ENCODE measurements at places on chromosomes 2 and 18.

- ATAC-seq = peak; percentile 4
Measured at GRCh38 chr18:79399275-79400081, 3.7 kb downstream of the NFATC1 start.

- peak; percentile 38 for ATAC-seq
Measured at GRCh38 chr2:65057391-65058052, 1.3 kb downstream of the CEP68 start.

DNA sequence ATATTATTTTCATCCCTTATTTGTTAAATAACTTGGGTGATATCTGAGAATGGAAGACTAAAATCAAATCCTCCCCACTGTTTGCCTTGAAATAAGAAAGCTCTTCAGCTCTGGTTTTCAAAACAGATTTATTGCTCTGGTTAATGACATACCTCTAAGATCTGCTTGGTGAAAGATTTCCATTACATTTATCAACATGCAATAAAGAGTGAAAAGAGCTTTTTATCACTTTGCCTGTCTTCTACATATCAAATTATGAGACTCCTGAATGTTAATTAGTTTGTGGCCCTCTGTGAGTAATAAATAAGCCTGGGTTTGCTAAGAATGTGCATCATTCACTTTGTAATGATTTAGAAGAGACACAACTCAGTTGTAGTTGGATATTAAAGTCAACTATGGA, 115.7 kb downstream of the PRKRA start:
- no peak for ATAC-seq

DNA sequence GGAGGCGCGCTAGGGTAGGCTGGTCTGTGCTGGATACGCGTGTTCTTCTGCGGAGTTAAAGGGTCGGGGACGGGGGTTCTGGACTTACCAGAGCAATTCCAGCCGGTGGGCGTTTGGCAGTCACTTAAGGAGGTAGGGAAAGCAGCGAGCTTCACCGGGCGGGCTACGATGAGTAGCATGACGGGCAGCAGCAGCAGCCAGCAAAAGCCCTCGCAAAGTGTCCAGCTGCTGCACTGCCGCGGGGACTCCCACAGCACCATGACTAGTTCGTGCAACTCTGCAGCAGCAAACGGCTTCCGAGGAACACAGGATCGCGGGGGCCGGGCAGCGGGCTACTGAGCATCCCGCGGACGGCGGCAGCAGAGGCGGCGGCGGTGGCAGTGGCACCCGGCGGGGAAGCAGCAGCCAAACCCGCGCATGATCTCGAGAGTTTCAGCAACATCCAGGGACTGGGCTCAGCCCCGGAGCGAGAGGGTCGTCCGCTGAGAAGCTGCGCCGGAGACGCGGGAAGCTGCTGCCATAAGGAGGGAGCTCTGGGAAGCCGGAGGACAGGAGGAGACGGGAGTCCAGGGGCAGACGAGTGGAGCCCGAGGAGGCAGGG, 368 bp downstream of the TMEFF2 start:
- peak; percentile 26 for ATAC-seq

DNA sequence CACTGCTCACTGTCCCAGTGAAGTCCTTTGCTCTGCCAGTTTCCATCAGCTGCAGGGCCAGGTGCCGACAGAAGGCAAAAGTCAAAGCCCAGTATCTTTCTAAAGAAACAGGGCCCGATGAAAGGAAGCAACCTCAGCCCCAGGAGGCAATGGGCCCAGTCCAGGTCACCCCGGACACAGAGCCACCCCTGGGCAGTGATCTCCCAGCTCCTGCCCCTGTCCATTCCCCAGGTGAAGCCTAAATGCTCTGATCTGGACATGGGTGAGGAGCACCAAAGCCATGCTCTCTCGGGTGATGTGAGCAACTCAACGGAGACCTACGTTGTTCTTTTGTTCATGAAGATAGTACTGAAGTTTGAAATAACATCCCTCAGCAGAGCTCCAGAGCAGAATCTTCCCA, 61.6 kb downstream of the HDAC4 start:
- no peak for ATAC-seq

DNA sequence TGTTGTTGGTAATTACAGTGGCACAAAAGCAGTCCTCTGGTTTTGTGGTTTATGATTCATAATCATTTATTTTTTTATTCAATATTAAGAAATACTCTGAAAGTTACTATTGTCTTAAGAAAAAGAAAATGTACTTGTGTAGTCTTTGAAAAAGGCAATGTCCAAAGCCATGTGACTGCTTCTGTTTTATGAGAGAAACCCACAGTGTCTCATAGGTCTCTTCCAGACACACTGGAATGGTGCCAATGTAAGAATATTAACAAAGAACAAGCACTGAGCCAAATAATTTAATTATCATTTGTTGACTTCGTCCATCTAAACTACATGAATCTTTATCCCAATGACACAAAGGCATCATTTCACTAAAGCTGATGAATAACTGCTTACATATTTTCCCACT, 62.5 kb downstream of the RPRM start:
- ATAC-seq = no peak

DNA sequence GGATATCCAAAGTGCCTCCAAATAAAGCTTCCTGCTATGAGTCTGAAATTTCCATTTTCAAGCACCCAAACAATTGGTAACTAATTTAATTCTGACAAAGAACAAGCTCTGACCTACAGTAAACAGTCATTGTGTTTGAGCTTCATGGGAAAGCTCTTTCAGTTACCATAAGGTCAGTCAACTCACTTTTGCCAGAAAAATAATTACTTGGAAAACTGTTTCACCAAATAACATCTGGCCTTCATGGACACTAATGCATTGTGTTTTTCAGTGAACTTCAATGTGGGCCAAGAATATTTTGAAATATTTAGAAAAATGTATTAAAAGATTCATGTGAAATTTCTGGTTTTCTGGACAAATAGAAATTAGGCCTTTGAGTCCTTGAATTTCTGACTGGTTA, 369.9 kb downstream of the GALR1 start:
- no peak for ATAC-seq

DNA sequence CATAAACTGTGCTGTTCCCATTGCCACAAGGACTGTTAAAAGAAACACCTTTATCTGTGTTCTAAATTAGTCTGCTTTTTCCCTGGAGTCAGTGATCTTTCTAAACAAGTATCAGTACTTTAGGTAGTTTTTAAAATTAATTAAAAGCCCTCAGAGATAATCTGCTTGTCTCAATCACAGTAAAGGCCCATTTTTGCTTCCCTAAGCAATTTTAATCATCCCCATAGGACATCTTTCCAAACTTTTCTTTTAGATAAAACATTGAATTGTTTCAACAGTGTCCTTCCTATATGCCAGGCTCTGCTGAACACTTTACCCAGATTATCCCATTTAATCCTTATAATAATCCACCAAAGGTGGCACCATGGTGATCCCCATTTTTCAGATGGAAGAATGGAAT, 3.9 kb downstream of the ERICH2 start:
- no peak for ATAC-seq

GRCh38 chr18:11953113-11953512, 28.2 kb upstream of the IMPA2 start:
- peak; percentile 14 for ATAC-seq

DNA sequence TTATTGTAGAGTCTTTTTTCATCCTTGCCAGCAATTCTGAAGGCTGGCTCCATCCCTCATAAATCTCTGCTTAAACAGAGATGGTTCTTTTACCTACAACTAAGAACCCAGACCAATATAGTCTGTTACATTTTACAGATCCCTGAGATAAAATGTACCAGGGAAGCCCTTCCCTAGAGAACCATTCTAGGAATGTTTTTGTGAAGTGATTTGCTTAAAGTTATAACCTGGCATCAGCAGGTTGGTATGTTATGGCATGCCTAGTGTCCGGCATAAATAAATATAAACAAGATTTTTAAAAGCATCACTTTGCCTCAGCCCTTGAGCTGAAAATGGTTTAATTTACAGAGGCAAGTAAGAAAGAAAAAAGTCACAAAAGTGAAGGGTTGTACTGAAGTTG, 18.5 kb upstream of the NPAS2 start:
- ATAC-seq = no peak

DNA sequence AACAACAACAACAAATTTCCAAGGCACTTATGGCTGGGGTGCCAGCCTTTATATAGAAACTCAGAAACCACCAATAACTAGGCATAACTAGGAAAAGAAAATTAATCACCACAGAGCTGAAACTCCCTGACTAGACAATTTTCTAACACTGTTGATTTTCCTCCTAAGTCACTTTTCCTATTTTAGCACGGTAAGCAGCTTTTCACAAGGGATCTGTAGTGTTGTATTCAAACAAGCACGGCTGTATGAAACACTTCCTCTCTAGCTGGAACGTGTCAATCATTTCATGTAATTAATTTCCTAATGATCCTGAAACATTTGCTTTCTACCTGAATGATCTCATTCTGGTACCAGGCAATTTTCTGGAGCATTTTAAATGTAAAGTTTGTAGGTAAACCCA, 645.0 kb downstream of the IRS1 start:
- ATAC-seq = no peak

DNA sequence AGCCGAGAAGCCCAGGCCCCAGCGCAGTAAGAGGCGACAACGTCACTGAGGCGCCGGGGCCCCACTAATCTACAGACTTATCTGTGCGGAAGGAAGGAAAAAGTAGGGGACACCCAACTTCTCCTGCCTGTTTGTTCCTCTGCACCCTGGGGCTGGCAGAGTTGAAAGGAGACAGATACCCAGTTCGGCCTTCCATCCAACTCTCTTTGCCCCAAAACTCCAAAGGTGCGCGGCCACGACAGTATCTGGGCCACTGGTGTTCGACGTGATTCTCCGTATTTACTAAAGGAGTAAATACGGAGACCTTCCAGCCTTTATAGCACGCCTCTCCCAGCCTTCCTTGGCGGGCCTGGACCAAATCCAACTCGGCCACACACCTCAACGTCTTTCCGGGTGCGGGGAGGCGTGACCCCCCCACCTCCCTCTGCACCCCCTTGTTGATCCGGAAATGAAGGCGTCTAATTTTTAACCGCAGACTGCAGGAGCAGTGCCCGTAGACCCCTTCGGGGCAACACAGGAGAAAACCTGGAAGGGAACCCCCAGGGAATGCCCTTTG, 1.6 kb downstream of the SMAD7 start:
- ATAC-seq = no peak

DNA sequence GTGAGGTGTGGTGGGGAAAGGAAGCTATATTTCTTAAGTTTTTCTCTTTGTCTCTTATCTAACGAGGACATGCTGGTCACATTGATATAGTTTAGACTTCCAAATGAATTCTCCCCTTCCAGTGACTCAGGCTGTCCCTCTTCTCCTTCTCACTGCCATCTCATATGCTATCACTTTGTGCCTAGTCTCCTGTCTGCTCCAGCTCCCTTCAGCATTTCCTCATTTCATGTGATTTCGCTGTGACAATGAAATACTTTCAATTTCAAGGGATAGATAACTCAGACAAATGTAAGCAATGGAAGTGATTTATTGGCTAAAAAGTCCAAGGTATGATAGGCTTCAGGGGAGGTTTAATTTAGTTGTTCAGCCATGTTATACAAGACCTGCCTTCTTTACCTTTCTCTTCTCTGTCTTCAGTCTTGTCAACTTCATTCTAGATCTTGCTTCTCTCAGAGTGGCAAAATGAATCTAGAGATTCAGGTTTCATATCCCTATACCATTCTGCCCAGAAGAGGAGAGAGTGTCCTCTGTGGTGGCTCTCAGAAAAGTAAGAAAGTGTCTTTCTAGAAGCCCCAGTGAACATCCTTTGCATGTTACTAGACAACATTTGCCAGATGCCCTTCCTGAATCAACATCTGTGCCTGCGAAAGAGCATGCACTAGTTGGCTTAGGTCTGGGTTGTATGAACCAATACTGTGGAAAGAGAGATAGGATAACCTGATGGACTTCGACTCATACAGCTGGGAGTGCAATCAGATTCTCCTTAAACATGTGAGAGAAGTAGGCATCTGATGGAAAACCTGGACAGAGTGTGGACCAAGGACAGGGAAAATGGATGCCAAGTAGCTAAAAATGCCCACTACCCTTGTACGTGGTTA, 29.9 kb upstream of the GPR155 start:
- no peak for ATAC-seq

DNA sequence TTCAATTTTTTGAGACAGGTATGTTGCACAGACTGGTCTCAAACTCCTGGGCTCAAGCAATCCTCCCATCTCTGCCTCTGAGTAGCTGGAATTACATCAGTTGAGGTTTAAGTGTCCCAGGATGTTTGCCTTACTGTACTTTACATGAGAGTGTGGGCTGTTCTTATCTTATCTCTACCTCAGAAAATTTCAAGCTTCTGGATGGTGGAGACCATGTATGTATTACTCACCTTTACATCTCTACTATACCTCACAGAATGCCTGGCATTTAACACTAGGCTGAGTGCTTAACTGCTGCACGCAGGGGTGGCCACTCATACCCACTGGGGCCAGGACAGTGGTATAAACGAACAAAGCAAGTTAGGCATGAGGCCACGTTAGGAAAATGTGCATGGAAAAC, 272.0 kb upstream of the RAB12 start:
- no peak for ATAC-seq

GRCh38 chr18:11366410-11366809, 217.0 kb upstream of the PIEZO2 start:
- no peak for ATAC-seq

- ATAC-seq = no peak
Measured at GRCh38 chr18:38940475-38940862, 1374.9 kb upstream of the CELF4 start.

- ATAC-seq = peak; percentile 89
Measured at GRCh38 chr18:8685141-8685913, 20.0 kb upstream of the MTCL1 start.

GRCh38 chr2:216562696-216563435, 64.2 kb downstream of the RPL37A start:
- ATAC-seq = peak; percentile 92

DNA sequence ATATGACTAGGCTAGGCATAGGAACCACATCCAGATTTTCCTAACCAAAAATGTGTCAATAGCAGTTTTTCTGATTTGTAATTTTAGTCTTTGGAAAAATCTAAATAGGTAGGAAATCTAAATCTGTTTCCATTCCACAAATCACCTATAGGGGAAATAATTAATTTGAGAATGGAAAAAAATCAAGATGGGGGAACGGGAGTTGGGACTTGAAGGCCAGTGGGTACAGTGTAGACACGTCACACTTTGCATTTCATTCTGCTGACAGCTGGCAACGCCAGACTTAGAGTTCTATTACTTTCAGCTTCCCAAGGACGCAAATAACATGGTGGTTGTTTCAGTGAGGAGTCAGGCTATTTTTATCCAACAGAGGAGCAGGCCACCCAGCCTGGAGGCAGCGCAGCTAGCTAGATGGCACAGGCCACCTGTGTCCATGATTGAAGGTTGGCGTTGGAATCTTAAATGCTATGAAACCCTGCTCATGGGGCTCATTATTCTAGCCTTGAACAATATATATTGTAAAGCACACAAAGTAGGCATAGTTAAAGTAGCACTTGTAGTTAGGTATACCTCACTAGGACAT, 23.4 kb downstream of the HNRNPA3 start:
- ATAC-seq = no peak

- peak; percentile 97 for ATAC-seq
Measured at GRCh38 chr2:3303583-3304406, 73.8 kb downstream of the EIPR1 start.

DNA sequence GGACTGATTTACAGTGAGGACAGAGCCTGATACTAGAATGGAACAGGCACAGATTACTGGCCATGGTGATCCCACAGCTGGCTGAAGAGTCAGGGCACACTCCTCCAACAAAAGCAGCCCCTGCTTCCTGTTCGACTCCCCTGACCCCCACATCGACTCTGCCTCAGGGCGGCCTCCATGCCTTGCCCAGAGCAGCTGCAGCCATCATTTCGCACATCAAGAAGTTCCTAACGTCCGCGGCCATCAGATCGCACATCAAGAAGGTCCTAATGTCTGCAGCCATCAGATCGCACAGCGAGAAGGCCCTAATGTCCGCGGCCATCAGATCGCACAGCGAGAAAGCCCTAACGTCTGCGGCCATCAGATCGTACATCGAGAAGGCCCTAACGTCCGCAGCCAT, 192.8 kb upstream of the PXDN start:
- no peak for ATAC-seq

- no peak for ATAC-seq
Measured at GRCh38 chr2:144982481-144982880, 462.6 kb upstream of the ZEB2 start.

All from esophagus mucosa (tissue), 1 donor.